Substantia nigra (tissue), 51 donors: ENCODE measurements at places on chromosomes 4 and X.

DNA sequence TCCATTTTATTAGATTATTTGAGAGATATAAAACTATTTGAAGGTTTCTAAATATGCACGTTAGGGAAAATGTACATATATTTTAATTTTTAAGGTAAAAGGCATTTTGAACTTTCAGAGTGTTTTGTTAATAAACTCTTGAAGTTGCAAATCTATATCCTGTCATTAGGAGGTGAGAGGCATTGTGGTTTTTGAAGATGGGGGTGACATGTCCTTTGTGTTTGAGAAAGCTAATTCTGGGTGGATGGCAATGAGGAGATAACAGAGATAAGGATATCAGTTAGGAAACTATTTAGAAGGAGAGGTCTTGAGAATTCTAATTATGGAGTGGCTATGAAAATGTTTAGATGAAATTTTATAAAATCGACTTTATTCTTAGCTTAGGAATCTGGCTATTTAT is 6.1 kb downstream of the STIM2 start:
- DNase-seq = no peak

DNA sequence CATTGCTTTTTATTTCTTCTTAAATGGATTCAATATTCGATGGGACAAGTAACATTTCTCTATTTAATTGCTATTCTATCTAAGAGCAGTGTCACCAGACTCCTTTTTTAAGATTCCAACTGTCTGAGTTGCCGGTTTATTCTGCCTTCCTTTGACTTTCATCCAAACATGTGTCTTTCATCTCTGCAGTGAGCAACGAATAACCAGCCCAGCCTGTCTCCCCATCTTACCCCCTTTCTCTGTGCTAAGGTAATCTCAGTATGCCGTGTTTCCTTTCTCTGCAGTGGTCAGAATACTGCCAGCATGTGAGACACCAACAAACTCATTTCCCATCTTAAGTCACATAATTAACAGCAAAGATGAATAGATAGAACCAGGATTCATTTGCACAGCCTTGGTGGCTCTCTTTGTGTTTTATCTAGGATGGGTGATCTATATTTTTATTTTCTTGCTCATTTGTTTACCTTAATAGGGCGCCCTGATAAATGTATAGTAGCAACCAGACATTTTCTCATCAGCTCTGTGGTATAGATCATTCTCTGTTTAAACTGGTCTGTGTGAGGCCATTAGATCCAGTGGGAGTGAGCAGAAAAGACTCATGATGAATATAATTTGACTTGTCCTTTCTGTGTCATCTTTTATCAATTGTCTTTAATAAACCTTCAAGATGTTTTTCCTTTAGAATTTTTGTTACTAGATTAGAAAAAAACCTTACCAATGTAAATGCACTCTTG is 394.8 kb upstream of the IGFBP7 start:
- no peak for DNase-seq

GRCh38 chr4:126533146-126533805 is 1099.5 kb upstream of the INTU start:
- DNase-seq = no peak

- DNase-seq = no peak
Observed at GRCh38 chr4:165379678-165380064, 863 bp downstream of the CPE start.

DNA sequence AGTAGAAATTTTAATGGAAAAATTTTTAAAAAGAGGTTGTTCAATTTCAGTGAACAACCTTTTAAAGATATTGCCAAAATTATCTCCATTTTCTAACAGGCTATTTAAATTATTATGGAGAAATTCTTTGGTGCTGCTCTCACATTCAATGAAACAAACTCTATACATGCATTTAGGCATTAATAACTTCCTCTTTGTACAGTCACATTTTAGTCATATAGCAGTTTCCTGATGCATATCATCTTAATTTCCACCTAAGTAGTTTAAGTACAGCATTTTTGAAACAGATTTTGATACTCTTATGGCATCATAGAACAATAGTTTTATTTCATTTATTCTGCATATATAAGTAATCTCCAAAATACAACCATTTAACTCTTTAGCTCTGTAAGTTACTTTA is 500.1 kb downstream of the STPG2 start:
- DNase-seq = no peak

DNA sequence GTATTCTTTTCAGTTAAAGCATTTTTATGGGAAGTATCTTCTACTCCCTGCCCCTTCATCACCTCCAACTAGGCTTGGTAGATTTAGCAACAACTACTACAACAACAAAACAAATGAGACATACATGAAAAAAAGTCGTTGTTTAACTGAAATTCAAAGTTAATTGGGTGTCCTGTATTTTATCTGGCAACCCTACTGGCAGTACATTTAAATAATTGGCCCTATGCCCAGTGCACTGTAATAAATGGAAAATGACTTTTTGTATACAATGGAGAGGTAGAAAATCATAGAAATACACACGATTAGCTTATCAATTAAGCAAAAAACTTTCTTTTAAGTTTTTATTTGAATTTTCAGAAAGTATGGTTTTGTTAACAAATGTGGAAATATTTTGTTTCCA is 21.4 kb upstream of the CLGN start:
- no peak for DNase-seq

- DNase-seq = no peak
Observed at GRCh38 chr4:162804351-162804924, 362.3 kb downstream of the NAF1 start.

GRCh38 chrX:97021680-97022079 is 138.0 kb downstream of the RPA4 start:
- DNase-seq = no peak

DNA sequence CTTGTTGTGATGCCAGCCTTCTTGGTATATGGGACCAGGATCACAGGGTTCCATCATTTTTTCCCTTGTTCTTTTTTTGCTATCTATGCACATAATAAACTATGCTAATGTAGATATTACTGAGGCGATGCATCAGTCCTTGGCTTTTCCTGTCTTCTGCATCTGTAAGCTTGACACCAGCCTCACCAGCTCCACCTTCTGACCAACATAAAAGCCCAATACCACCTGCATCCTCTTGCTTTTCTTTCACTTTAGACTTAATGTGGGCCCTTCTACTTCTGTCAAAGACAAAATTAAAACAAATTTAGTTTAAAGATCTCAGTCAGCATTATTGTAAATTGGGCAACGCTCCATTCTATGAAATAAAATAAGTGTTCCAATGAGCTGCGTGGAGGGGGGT is 1718.8 kb upstream of the PCDH10 start:
- no peak for DNase-seq

DNA sequence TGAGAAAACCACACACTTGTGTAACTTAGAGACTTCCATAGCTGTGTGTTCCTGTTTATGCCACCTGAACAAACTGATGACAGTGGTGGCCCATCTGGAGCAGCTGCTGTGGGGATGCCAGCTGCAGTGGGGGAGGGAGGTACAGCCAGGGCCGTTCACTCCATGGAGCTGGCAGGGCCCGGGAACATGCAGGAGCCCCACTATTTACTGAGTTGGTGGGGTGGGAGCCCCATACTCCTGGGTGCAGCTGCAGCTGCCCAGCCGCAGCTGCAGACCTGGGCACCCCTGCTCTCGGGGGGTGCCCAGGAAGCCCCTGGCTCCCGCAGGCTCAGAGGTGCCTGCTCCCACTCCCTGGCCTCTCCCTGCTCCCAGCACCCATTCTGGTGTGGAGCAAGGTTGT is 398.6 kb upstream of the RASGEF1B start:
- no peak for DNase-seq

DNA sequence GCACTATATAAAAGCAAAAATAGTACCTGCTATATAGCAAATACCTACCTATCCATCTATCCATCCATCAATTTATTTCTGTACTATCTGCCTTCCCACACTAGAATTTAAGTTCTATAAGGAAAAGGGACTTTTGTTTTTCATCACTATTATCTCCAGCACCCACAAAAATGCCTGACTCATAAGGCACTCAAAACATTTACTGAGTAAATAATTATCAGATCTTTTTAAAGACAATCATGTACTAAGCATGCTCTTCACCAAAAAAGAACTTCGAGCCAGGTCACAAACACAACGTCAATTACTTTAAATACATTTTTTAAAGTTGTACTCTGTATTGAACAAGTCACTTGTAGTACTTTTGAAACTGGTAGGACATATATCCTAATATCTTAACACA is 119.9 kb downstream of the FBXW7 start:
- no peak for DNase-seq

GRCh38 chr4:8216443-8217245 is 17.6 kb downstream of the SH3TC1 start:
- no peak for DNase-seq

- peak; percentile 13 for DNase-seq
Observed at GRCh38 chrX:103376118-103376978, at the start of gene BEX3. BEX3 (plus strand) TSS chrX:103376538; CDS start chrX:103377522, 984 bp downstream.

DNA sequence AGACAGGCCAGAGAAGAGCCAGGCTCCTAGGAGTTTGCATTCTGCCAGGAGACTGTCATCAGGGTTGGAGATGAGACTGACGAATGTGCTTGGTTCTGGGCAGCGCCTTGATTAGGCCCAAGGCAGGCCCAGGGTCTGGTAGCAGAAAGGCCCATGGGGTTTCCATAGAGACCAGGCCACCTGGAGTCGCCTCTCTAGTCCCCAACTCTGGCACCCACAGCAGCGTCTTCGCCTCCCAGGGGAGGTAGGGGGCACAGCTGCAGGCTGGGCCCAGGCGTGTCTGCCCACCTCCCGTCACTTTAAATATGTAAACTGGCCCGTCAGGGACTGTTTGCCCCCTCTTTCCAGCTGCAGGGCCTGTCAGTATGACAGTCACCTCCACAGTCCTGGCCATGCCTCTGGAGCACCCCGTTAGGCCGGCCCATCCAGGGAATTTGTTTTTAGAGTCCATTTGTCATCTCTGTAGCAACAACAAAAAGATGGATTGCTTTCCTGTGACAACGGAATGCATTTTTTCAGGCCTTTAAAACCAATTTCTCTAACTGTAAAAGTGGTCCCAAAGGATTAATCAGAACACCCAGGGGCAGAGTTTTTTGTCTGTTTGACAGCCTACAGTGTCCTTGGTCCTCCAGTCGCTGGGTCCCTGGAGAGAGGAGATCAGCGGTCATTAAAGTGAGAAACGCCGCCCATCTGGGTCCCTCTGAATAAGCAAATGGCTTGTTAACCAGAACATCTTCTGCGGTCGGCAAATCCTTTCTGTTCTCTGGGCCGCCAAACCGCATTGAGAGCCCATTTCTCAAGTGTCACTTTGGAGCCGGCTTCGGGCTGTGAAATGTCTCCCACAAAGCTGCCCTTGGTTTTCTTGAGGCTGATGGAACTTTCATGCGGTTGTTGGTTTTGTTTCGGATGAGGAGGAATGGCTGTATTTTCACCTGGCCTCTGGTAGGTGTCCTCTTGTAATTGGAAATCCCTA is 153.0 kb upstream of the PSAPL1 start:
- no peak for DNase-seq

DNA sequence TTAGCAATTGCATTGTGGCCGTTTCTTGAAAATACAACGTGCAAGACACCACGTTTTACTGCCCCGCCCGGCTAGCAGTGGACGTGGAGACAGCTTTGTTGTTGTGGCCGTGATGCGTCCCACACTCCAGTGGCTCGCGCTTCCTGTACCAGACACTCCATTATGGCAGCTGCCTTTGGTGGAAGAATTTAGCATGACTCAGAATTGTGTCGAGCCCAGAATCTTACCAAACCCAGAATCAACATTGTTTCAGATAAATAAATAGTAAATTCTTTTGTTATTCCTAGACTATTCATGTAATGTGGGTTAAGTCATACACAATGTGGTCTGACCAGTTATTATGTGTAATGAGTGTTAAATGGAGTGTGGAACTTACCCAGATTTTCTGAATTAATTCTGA is 25.3 kb upstream of the S100P start:
- DNase-seq = no peak

GRCh38 chr4:23934915-23935314 is 45.1 kb upstream of the PPARGC1A start:
- peak; percentile 10 for DNase-seq

GRCh38 chrX:2707334-2707760 is 16.3 kb downstream of the CD99 start:
- no peak for DNase-seq

DNA sequence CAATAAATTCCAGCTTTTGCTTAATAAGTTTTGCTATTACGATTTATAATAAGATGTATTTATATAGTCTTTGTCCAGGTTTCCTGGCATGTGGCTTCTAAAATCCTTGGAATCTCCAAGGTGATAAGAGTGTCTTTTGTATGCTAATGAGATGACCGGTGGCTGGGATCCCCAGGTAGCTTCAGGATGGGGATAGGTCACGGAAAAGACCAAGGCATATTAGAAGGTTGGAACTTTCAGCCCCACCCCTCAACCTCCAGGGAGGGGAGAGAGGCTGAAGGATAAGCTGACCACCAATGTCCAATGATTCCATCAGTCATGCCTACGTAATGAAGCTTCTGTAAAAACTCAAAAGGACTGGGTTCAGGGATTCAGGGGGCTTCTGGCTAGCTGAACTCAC is 41.7 kb downstream of the SMIM20 start:
- no peak for DNase-seq

- no peak for DNase-seq
Observed at GRCh38 chrX:121641560-121641959, 594.1 kb downstream of the GLUD2 start.

DNA sequence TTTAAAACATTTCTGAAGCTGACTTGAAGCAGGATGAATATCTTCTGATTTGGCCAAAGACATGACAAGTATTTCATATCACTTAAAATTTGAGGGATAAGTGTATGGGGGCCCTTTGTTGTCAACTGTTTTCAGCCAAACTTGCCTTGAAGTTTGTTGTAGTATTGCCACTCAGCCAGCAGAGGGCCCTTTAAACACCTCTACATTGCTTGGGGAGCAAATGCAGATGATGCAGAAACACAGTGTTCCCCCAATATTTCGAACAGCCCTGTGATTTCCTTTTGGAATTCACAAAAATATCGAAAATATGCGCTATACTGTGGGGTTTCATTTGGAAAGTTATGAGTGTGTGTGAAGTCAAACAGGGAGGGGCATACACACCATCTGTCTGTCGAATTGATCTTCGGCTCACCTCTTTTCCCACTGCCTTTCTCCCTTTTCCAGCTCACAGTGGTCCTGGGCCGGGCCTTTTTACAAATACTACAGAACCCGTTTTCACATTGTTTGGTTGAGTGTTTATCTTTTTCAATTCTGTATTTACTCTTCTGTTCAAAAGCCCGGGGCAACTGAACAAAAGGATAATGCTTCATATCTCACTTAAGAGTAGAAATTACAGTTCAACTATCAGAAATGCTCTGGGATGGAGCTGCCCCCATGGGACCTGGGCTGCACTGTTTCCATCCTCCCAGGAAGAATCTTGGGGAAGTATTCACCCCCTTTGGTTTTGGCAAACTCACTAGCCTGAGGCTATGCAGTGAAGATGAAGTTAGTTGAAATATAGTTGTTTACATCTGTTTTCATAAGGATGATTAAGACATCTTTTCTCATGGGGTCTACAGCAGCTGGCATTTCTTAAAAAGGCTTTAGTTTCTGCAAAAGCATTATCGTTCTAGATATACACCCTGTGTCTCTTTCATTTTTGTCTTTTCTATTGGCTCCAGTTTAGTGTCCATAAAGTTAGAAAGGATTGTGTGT is 137.6 kb downstream of the EGF start:
- no peak for DNase-seq
